ENCODE measurements at places on chromosomes 16 and 17.

DNA sequence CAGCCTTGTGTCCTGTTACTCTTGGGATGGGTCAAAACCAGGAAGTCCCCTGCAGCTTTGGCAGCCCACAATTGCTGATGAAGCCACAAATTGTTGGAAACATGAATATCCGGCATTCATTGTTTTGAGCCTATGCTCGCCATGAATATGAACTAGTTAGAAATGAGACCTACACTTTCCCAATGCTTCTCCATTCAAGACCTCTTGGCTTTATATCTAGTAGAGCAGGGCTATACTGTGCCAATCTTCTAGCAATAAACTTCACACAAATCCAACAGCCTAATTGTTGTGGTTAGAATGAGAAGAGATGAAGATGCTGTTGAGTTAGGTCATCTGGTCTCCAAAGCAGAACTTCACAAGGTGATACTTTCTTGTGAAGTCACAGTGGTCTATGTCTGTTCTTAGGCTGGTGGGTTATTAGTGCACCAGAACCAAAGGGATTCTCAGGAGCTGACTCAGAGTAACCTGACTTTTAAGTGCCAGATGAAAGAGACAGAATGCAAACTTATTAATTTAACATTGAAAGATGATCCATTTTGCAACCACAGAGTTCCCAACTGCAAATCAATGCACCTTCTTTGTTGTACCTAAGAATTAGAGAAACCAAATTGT is 13.7 kb upstream of the KRT23 start:
- DNase-seq: no peak

- DNase-seq: no peak
Observed at GRCh38 chr17:5794881-5795506, 210.7 kb upstream of the NLRP1 start.

GRCh38 chr16:64094181-64094965 is 1027.5 kb downstream of the CDH11 start:
- DNase-seq: no peak

- DNase-seq: peak; percentile 16
Observed at GRCh38 chr16:4200000-4200780, 41.7 kb downstream of the SRL start.

- DNase-seq: no peak
Observed at GRCh38 chr16:74999219-74999608, 390 bp downstream of the ZNRF1 start.

GRCh38 chr17:5770441-5771270 is 186.3 kb upstream of the NLRP1 start:
- DNase-seq: no peak

DNA sequence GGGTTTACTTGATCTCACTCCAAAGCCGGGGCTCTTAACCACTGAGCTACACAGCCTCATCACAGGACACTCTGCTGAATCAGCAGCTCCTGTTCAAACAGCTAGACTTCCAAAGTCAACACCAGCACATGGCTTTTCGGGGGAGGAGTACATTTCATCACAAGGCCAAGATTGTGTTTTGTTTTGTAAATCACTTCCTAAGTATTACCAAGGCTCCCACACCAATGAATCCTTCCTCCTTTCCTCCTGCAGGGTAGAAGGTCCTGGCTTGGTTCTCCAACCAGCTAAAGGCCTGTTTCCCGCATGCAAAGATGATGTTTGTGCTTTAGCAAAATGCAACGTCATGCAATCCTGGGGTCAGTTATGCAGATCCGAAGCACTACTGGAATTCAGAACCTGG is 152.5 kb downstream of the XYLT1 start:
- no peak for DNase-seq

- no peak for DNase-seq
Observed at GRCh38 chr16:75811020-75811634, 84.8 kb upstream of the CPHXL start.

DNA sequence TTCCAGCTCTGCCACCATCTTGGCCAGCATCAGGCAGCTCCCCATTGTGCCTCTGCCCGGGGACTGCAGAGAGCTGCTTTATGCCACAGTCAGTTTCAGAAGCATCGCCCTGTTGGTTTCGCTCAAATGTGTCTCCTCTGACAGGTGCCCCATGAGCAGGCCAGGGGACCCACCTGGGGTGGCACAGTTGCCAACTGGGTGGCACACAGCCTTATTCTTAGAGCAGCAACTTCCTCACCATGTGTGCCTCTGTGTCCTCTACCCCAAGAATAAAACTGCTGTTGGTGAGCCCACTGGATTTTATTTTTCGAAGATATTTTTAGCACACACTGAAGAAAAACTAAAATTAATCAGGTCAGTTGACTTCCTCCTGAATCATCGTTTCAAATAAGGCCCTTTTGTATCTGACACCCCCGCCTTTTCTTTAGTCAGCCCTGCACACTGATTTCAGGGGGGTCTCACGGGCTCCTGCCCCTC is 44.9 kb upstream of the CACNG5 start:
- DNase-seq: no peak

GRCh38 chr16:68866933-68867332 is 23.6 kb downstream of the TANGO6 start:
- no peak for DNase-seq

- DNase-seq: no peak
Observed at GRCh38 chr16:58462997-58463941, 36.7 kb upstream of the NDRG4 start.

DNA sequence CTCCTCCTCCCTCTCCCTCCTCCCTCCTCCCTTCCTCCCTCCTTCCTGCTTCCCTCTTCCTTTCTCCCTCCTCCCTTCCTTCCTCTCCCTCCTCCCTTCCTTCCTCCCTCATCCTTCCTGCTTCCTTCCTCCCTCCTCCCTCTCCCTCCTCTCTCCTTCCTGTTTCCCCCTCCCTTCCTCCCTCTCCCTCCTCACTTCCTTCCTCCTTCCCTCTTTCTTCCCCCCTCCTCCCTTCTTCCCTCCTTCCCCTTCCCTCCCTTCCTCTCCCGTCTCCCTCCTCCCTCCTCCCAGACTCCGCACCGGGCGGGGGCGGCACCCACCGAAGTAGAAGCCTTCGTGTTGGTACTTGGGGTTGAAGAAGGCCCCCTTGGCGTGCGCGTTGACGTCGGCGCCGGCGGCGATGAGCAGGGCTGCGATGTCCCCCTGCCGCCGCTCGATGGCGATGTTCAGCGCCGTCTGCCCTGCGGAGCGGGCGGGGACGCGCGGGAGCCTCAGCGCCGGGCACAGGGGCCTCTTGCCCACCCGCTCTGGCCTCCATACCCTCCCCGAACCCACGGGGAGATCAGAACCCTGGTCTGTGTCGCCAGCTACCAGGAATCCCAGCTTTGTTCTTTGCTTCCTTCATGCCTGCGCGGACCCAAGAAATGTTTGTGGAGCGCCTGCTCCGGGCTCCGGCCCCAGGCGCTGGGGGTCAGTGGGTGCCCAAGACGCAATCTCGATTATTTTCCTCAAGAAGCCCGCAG is 22.2 kb downstream of the TRPV3 start:
- no peak for DNase-seq

- DNase-seq: peak; percentile 57
Observed at GRCh38 chr16:57803134-57803990, 1.1 kb upstream of the KIFC3 start.

GRCh38 chr17:48841395-48841831 is 10.6 kb downstream of the CALCOCO2 start:
- DNase-seq: no peak

DNA sequence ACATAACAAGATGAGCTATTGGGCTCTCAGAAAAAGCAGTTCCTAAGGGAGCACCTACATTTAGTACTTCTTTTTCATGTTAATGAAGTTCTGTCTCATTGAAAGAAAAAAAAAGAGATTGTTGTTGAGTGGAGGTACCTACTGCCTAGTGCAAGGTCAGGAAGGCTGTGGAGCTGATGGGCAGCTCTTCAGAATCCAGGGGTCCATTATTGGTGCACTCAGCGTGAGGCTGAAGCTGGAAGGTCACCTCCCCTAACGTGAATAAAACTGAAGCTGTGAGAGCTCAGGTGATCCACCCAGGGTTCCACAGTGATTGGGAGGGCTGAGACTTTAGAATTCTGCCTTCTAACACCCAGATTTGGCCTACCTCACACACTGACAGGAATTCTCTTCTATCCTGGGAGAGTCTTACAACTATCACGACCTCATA is 153.9 kb upstream of the TBX2 start:
- no peak for DNase-seq

DNA sequence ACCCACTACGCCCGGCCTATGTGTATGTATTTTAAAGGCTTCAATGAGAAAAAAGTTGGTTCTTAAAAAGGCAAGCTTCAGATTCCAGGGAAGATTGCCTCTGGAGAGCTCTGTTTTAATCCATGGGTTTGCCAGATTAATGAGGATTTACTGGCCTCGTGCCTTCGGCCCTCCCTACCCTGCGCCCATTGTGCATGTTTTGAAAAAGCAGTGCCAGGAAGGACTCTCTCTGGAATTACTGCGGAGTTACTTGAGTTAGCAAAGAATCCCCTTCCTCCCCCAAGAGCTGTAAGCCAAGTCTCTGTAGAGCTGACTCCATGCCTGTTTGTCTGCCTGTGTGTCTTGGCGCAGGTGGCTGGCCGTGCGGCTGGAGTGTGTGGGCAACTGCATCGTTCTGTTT is 98.9 kb downstream of the ABCC6 start:
- no peak for DNase-seq

Measured in hypothalamus (tissue), 51 donors.